ENCODE measurements at places on chromosomes 13 and 19.
A peak's percentile ranks its signal among the peaks of the same experiment; 100 is the strongest.

- no peak for DNase-seq
Measured at GRCh38 chr13:33260168-33261098, 25.1 kb downstream of the STARD13 start.

DNA sequence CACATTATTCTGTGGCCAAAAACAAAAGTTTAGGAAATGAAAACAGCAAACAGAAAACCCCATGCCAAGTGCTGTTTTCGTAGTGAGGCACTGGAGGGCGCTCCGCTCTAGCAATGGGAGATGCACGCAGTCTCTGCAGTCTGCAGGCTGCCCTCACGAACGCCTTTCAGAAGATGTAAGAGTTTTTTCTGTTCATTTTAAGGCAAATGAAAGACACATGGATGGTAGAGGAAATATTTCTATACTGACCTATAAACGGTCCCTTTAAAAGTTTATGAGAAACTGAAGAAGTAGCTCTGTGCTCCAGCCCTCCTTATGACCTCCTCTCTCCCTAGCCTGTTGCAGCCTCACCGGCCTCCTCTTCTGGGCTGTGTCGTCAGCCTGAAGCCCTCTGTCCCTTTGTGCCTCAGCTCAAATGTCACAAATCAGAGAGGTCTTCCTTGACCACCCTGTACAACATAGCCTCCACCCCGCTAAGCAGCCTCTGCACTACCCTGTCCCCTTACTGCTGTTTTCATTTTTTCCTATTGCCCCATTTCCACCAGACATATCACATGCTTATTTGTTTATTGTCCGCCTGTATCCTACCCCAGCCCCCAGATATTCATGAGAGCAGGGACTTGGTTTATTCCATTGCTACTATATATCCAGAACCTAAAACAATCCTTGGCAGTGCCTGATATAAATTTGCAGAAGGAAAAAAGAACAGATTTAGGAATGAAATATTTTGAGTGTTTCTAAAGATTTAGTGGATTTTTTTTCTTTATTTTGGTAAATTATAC lies 116.4 kb downstream of the TM9SF2 start:
- DNase-seq, result peak; percentile 75

GRCh38 chr13:79703772-79704171 lies 222.8 kb downstream of the NDFIP2 start:
- no peak for DNase-seq

- DNase-seq, result no peak
Measured at GRCh38 chr19:4976401-4977298, 7.7 kb downstream of the KDM4B start.

GRCh38 chr19:13109361-13110098 lies 6.9 kb upstream of the LYL1 start:
- no peak for DNase-seq

DNA sequence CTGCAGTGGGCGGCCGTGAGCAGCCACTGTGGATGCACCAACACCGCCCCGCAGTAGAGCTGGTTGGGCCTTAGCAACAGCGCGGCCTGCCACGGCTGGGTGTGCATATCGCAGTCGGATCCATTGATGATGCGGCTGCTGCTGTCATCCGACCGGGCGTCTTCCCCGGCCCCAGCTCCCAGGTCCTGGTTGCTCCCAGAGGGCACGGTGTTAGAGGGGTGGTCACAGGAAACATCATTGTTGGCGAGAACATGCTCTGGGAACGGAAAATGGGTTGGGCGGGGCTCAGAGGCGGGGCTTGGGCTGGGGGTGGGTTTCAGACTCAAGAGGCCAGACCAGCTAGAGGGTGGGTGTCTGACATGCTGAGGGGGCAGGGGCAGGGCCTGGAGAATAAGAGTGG lies 3.0 kb downstream of the KLK5 start:
- DNase-seq, result no peak

- DNase-seq, result no peak
Measured at GRCh38 chr13:87280139-87280538, 391.0 kb upstream of the SLITRK5 start.

DNA sequence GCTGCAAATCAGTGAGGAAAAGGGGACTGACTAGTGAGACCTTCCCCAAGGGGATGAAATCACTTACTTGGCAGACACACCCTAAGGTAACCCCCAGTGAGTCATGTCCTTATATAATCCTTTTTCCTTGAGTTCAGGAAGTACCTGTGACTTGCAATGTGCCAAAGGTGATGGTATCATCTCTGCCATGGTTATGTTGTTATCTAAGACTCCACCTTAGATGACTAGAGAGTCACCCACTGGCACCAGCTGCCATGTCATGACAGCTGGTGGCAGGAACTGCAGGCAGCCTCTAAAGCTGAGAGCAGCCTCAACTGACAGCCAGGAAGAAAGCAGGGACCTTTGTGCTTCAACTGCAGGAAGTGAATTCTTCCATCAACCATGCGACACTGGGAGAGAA lies 12.5 kb downstream of the PBX4 start:
- peak; percentile 83 for DNase-seq

DNA sequence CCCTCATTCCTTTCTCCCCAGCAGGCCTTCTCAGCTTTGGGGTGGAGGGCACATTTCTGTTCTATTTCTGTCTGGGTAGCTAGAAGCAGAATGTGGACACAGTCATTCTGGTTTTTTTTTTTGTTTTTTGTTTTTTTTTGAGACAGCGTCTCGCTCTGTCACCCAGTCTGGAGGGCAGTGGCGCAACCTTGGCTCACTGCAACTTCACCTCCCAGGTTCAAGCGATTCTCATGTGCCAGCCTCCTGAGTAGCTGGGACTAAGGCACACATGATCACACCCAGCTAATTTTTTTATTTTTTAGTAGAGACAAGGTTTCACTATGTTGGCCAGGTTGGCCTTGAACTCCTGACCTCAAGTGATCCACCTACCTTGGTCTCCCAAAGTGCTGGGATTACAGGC lies 20.3 kb downstream of the CLPTM1 start:
- DNase-seq, result no peak

GRCh38 chr13:99353246-99353600 lies 46.0 kb upstream of the GPR183 start:
- no peak for DNase-seq

DNA sequence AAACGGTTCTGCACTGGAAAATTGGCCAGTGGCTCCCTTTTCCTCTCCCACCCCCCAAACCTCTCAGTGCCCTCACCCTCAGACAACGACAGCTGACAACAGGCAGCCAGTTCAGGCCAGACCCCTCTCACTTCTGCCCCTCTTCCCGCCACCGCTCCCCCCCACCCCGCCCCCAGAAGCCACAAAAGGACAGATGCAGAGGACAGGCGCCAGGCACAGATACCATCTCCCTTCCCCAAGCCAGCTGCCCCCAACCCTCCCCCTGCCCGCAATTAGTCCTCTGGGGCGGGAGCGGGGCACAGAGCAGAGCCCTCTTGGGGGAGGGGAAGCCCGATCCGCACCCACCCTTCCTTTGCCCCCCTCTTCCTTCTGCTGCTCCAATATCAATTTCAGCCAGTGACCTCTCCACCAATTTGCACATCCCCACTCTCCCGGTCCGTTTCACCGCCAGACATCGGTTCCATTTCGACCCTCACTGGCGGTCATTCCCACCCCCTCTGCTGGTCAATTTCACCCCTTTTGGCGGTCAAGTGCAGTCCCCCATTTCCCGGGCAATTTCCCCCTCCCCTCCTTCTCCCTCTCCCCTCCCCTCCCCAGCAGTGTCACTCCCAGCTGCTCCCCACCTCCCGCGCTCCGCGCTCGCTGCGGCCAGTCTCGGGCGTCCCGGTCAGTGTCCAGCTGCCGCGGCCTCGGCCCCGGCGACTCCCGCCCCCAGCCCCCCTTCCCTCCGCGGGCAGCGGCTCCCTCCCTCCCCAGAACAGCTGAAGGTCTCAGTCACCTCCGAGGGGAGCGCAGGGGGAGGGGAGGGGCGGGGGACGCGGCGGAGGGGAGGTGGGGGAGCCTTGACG lies at the start of gene SHD:
Gene SHD (plus strand): TSS at position 848 of the 848 bp plus-strand sequence. CDS start 798 bp downstream, outside the sequence.
- no peak for DNase-seq

GRCh38 chr19:56946159-56946558 lies 105.6 kb upstream of the PEG3 start:
- DNase-seq, result no peak

DNA sequence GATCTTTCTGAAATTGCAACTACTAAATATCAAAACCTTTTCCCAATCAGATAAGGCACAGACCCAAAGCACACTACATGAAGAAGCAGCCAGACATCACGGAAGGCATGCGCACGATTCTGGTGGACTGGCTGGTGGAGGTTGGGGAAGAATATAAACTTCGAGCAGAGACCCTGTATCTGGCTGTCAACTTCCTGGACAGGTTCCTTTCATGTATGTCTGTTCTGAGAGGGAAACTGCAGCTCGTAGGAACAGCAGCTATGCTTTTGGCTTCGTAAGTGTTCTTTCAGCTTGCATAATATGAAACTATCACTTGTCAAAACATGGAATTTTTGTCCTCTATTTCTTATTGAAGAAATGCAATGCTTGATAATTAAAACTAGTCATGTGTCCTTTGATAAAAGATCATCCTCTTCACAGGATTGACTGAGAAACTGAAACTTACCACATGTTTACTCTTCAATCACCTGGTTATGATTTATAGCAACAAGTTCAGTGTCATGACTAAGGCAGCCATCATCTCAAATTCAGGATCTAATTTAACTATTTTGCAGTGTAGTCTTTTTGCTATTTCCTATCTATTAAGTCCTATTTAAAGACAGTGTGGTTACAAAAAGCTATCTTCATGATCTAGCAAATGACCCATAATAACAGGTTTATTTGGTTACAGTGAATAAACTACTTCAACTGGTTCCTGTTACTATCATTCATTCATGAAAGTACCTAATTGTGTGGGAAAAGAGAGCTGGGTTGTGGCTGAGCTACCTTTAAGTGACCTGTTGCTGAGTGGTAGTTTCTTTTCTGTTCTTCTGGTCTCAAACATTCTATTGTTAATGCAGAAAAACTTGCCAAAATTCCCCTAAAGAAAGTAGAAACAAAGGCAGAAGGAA lies 6.5 kb downstream of the CCNA1 start:
- no peak for DNase-seq

- no peak for DNase-seq
Measured at GRCh38 chr13:20363603-20364002, 131.5 kb upstream of the GJB6 start.

DNA sequence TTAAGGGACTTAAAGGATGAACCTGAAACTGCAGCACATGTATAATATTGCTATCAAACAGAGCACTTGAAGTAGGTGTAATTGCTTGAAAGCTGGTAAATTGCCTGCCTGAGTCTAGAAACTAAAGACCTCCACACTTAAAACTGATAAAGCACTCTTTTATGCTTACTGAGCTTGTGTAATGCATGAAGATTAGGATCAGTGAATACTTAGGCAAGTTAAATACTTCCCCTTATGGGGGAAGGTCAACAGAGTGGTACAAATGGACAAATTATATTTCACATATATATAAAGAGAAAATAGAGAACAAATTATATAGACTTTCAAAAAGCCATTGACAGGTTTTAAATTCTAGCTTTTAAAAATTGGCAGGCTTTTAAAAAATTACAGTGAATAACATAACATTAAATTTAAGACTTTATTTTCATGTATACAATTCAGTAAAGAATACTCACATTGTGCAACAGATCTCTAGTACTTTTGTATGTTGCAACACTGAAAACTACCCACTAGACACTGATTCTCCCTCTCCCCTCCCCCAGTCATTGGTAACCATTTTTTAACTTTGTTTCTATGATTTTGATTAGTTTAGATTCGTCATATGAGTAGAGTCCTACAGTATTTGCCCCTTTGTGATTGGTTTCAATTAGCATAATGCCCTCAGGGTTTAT lies 23.9 kb downstream of the PIBF1 start:
- no peak for DNase-seq

Measured in activated CD4-positive, alpha-beta T cell treated with anti-CD3 and anti-CD28 coated beads, Interleukin-2, amount 10 ng/mL, durations not matched to agents 24 days and 14 days (primary cell).